ENCODE measurements at places on chromosomes 11 and 22. TPM values are rescaled to one million over a fixed set of nuclear protein-coding genes. Genes with fewer than 3 reads are reported as not detected.

The P2RX3 gene
- 1.3 TPM for total RNA-seq

The KIRREL3 gene
- total RNA-seq = 0.12 TPM

The OR4A16 gene
- total RNA-seq = not detected

The MOV10L1 gene
- not detected for total RNA-seq

The CHRM4 gene
- not detected for total RNA-seq

The NPAS4 gene
- total RNA-seq = not detected

- no peak for DNase-seq
- no peak overlapping the region for H3K4me3 ChIP-seq
- peaks cover 80% of the 10 kb centered on the region for H3K36me3 ChIP-seq
- no peaks in the 10 kb centered on the region for H3K27me3 ChIP-seq
Observed at GRCh38 chr11:46808799-46809431, 37.2 kb downstream of the CKAP5 start.

- no peak overlapping the region for H3K4me3 ChIP-seq
- no peak for DNase-seq
- no peaks in the 10 kb centered on the region for H3K36me3 ChIP-seq
- H3K27me3 ChIP-seq = no peaks in the 10 kb centered on the region
- H3K27ac ChIP-seq = peak overlapping the region; percentile 7
Observed at GRCh38 chr11:58286249-58286648, 18.2 kb upstream of the OR10W1 start.

DNA sequence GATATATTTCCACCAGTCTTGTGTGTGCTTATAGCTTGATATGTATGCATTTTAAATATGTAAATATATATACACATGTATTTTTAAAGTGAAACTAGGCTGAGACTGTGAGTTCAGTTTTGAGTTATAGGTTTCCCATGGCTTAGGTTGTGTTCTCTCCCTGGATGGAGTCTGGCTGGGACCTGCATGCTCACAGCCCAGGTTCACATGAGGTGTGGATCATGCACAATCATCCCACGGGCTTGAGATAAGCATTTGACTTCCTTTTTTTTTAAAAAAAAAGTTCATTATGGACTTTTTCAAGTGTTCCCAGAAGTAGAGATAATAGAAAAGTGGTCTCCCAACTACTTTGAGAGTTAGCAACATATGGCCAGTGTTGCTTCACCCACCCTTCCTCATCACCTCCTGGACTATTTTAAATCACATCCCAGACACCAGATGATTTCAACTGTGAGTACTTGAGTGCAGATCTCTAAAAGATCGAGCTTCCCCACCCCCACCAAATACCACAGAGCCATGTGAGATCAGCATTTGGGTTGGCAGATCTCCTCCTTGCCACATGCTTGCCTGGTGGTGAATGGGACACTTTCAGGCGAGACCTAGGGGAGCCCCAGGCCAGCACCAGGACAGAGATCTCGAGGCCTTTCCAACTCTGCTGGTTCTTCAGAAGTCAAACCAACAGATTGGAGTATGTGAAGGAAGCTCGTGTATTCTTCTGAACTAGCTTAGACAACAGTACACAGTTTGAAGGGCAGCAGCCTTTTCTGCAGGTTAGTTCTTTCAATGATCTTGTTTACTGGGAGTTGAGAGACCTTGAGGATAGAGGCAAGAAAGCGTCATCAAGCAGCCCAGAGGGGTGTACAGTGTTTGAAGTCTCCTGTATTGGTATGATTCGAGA is 15.9 kb downstream of the MED15 start:
- peak overlapping the region; percentile 16 for H3K27ac ChIP-seq
- no peak overlapping the region for H3K4me3 ChIP-seq
- no peak for DNase-seq
- H3K36me3 ChIP-seq = peaks cover 50% of the 10 kb centered on the region

DNA sequence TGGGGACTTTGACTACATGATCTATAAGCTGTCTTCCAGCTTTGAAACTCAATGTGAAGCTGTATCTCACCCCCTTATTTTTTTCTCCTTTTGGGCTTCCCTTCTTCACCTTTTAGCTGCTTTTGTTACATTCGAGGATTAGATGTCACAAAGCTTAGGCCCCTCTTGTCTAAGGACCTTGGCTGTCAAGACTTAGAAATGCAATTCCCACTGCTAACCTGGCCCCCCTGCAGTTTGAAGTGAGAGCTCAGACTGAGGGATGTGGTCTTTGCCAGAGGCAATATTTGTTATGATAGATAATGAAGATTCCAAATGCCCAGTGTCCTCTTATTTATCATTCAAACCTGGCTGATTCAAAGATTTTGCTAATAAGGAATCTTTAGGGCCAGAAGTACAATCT is 128.3 kb downstream of the ARL14EP start:
- no peak overlapping the region for H3K27ac ChIP-seq
- no peaks in the 10 kb centered on the region for H3K36me3 ChIP-seq
- no peak overlapping the region for H3K4me3 ChIP-seq
- DNase-seq = no peak
- H3K4me1 ChIP-seq = peaks cover 17% of the 10 kb centered on the region

DNA sequence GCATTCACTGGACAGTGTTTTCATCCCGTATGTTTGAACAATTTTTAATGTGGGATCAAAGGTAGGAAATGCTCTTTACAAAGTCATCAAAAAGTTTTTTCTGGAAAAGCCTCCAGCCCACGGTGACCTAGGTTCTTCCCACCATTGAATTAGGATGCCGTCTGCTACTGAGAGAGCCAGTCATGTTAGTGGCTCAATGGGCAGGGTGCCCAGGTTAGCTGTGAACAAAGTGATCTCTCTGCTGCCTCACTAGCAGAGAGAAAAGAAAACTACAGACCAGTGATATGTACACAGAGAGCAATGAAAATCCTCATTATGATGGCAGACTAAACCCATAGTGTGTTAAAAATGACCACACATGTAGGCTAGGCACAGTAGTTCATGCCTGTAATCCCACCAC is 32.4 kb downstream of the KCNQ1 start:
- H3K27me3 ChIP-seq = no peaks in the 10 kb centered on the region
- DNase-seq = no peak
- no peak overlapping the region for H3K27ac ChIP-seq
- H3K36me3 ChIP-seq = no peaks in the 10 kb centered on the region
- H3K4me3 ChIP-seq = no peak overlapping the region
- H3K4me1 ChIP-seq = peaks cover 3% of the 10 kb centered on the region

DNA sequence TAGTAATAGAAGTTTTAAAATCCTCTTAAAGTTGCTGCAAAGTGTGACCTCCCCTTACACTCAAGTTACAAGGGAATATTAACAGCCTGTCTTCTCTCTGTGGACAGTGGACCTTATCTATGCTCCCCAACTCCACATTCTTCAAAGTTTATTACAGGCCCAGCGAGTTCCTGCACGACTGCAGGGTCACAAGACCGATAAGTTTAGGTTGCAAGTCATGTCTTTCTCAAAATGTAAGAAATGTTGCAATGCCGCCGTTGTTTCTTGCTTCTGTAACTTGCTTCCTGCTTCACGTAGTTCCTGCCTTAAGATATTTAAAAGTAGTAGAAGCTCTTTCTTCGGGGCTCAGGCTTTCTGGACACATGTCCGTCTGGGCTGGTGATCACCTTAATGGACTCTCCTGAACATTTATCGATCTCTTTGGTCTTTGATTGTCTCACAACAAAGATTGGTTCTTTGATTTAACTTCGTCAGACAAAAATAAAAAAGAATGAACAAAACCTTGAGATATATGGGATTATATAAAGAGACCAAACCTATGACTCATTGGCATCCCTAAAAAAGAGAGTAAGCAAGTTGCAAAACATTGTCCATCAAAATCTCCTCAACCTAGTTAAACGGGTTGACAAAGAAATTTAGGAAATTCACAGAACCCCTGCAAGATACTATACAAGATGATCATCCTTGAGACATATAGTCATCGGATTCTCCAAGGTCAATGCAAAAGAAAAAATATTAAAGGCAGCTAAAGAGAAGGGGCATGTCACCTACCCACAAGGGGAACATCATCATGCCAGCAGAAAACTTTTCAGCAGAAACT is 45.4 kb upstream of the GLYAT start:
- H3K27ac ChIP-seq = no peak overlapping the region
- no peak for DNase-seq
- no peaks in the 10 kb centered on the region for H3K36me3 ChIP-seq
- H3K27me3 ChIP-seq = no peaks in the 10 kb centered on the region
- H3K4me3 ChIP-seq = no peak overlapping the region

All from heart left ventricle (tissue), 16 donors.